ENCODE measurements at places on chromosomes 7 and 10.

- DNase-seq = no peak
Measured at GRCh38 chr10:923844-924523, 7.5 kb downstream of the LARP4B start.

GRCh38 chr7:74514131-74514591 lies 60.5 kb downstream of the GTF2IRD1 start:
- no peak for DNase-seq

DNA sequence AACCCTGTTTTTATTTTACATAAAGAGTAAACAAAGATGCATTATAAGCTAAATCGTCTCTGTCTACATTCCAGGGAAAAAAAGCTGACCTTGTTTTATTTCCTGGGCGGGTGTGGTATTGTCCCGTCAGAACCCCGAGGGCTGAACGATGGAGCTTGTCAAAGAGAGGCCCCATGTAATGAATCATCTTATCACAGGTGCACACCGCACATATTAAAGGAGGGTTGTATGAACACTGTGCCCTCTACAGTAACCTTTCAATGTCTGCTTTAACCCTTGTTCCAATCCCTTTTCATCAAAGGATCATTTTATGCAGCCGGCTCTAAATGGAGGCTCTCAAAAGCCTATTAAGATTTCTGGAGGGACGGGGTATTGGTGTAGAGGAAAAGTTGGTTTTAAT lies 158.5 kb upstream of the YAE1 start:
- no peak for DNase-seq

GRCh38 chr7:107993891-107994291 lies 9.1 kb downstream of the LAMB1 start:
- DNase-seq = no peak

GRCh38 chr10:113057948-113058522 lies 108.0 kb downstream of the TCF7L2 start:
- no peak for DNase-seq

- no peak for DNase-seq
Measured at GRCh38 chr7:36161996-36162395, 8.9 kb downstream of the EEPD1 start.

DNA sequence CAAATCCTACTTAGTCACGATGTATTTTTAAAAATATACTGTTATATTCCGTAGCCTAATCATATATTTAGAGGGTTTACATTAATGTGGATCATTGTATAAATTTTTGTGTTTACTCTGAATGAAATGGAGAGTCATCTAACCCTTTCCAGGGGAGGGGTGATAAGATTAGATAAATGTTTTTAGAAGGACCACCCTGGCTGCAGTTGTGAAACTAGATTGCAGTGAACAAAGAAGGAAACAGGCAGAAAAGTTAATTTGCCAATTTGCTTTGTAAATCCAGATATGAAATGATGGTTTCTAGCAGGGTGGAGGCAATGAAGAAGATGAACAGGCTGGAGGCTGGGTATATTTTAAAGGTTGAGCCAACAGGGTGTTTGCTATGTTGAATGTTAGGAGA lies 477.7 kb upstream of the ZMIZ1 start:
- DNase-seq = no peak

- DNase-seq = peak; percentile 20
Measured at GRCh38 chr7:111113263-111114017, 22.5 kb downstream of the LRRN3 start.

DNA sequence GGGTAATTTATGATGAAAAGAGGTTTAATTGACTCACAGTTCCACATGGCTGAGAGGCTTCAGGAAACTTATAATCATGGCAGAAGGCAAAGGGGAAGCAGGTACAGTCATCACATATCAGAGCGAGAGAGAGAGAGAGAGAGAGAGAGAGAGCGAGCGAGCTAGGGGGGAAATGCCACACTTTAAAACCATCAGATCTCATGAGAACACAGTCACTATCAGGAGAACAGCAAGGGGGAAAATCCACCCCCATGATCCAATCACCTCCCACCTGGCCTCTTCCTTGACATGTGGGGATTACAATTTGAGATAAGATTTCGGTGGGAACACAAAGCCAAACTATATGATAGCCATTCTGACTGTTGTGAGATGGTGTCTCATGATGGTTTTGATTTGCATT lies 576.3 kb downstream of the GFRA1 start:
- no peak for DNase-seq

DNA sequence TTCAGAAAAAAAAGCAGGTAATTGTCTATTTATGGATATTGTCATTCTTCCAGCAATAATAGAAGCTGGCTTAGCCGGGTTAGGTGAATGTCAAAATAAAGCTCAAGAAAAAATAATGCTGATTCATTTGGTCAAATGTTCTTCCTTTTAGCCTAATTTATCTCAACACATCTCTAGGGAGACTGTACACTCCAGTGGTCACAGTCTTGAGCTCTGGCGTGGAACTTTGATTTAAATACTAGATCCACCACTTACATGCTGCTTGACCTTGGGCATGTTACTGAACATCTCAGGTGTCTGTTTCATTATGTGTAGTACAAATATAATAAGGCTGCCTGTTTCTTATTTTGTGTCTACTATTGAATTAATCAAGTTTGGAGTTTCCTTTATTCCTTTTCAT lies 22.0 kb downstream of the PRTFDC1 start:
- DNase-seq = peak; percentile 51
